ENCODE measurements at places on chromosomes 3 and 15. TPM values are rescaled to one million over a fixed set of nuclear protein-coding genes. Genes with fewer than 3 reads are reported as not detected.

GRCh38 chr15:93341164-93341563 is 252.2 kb upstream of the RGMA start:
- no peak overlapping the region for H3K27ac ChIP-seq
- no peaks in the 10 kb centered on the region for H3K4me1 ChIP-seq
- no peak overlapping the region for H3K4me3 ChIP-seq
- no peak for DNase-seq
- peaks cover 14% of the 10 kb centered on the region for H3K27me3 ChIP-seq
- no peaks in the 10 kb centered on the region for H3K36me3 ChIP-seq

- H3K36me3 ChIP-seq, result no peaks in the 10 kb centered on the region
- no peak overlapping the region for H3K27ac ChIP-seq
- DNase-seq, result no peak
- peaks cover under 1% of the 10 kb centered on the region for H3K27me3 ChIP-seq
- H3K4me3 ChIP-seq, result no peak overlapping the region
- H3K4me1 ChIP-seq, result no peaks in the 10 kb centered on the region
Observed at GRCh38 chr3:106256249-106256957, 387.6 kb upstream of the CBLB start.

DNA sequence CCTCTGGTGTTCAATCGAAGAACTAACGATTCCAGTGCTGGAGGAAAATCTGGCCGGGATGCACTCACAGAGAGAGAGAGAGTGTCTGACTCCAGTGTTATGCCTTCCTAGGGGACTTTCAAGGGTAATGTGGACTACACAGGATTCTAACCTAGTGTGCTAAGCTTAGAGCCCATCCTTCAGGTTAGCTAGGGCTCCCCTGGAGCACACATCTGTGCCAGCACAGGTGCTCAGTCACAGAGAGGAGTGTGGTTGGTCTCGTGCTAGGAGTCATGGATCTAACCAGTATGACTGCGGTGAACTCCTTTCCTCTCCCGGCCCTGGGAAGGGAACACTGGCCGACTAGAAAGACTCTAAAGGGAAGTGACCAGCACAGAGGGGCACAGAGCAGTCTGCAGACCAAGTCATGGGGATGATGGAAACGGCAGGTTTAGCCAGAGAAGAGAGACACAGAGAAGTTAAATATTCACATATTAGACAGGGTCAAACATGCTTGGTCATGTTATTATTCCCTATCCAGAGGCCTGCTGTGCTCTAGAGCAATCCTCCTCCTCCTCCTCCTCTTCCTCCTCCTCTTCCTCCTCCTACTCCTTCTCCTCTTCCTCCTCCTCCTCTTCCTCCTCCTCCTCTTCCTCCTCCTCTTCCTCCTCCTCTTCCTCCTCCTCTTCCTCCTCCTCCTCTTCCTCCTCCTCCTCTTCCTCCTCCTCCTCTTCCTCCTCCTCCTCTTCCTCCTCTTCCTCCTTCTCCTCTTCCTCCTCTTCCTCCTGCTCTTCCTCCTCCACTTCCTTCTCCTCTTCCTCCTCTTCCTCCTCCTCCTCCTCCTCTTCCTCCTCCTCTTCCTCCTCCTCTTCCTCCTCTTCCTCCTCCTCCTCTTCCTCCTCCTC is 280.3 kb downstream of the XXYLT1 start:
- H3K4me1 ChIP-seq, result no peaks in the 10 kb centered on the region
- DNase-seq, result no peak
- H3K27me3 ChIP-seq, result no peaks in the 10 kb centered on the region
- H3K36me3 ChIP-seq, result no peaks in the 10 kb centered on the region

DNA sequence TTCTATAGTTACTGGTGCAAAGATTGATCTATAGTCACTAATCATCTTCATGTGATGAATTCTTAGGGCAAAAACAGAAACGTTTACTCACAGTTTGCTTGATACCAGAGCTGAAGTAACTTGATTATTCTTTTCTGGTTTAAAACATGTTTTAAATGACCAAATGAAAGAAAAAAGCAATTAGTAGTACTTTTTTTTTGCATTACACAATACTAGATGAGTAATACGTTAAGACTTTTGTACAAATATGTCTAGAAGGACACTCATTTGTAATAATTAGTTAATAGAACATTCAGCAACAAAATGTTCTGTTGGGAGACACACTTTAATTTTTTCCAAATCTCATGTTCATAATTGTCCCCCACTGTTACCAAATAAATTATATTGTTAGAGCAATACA is 523.2 kb downstream of the SOX2 start:
- no peaks in the 10 kb centered on the region for H3K27me3 ChIP-seq
- H3K4me1 ChIP-seq, result no peaks in the 10 kb centered on the region
- DNase-seq, result no peak
- no peaks in the 10 kb centered on the region for H3K36me3 ChIP-seq
- H3K27ac ChIP-seq, result no peak overlapping the region
- H3K4me3 ChIP-seq, result no peak overlapping the region

DNA sequence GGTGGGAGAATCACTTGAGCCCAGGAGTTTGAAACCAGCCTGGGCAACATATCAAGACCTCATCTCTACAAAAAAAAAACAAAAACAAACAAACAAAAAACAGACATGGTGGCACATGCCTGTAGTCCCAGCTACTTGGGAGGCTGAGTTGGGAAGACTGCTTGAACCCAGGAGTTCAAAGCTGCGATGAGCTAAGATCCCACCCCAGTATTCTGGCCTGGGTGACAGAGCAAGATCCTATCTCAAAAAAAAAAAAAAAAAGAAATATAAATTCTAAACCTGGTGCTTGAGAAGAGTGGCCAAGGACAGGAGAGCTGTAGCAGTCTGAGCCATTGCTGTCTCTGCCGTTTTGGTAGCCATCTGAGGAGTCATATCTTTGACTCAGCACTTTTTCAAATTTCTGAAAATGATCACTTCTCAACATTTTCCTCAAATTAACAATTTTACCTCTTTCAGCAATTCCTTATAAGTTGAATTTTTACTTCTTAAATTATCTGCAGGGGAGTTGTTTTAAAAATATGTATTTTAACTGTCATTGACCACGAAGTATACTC is 3.6 kb upstream of the DENND4A start:
- DNase-seq, result no peak
- H3K36me3 ChIP-seq, result no peaks in the 10 kb centered on the region
- H3K4me1 ChIP-seq, result peaks cover 9% of the 10 kb centered on the region
- no peak overlapping the region for H3K27ac ChIP-seq
- H3K4me3 ChIP-seq, result no peak overlapping the region

DNA sequence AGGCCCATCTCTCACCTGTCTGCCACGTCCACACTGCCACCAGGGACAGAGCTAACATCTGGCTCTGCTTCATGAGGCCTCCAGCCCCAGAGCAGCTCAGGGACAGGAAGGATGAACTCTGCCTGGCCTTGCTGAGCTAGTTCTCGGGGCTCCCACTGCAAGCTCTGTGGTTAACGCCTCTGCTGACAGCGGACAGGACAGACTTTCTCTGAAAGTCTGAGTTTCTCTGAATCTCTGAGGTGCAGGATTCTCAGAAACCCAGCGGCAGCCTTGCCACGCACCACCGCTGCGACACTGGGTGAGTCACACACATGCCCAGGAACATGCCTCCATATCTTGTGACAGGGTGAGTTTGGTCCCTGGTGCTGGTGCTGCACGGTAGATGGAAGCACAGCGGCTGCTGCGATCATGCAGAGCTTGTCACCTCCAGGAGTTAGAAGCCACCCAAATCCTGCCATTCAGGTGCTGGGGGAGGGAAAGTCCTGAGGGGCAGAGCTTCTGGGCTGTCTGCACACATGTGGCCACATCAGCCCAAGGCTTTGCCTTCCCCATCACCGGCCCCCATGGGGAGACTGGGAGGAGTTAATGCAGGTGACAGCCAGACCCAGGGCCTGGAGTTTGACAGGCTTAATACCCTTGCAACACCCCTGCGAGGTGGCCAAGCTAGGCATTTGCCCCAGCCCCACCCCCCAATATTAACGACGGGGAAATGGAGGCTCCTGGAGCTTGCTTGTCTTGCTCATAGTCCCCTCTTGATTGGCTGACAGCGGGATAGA is 267.0 kb downstream of the PLCL2 start:
- H3K27me3 ChIP-seq, result no peaks in the 10 kb centered on the region
- peaks cover 7% of the 10 kb centered on the region for H3K36me3 ChIP-seq
- peaks cover 33% of the 10 kb centered on the region for H3K4me1 ChIP-seq
- H3K27ac ChIP-seq, result peak overlapping the region; percentile 69
- peak; percentile 67 for DNase-seq
- H3K4me3 ChIP-seq, result peak overlapping the region; percentile 25

- H3K4me1 ChIP-seq, result no peaks in the 10 kb centered on the region
- no peaks in the 10 kb centered on the region for H3K36me3 ChIP-seq
- H3K27me3 ChIP-seq, result peaks cover 3% of the 10 kb centered on the region
Observed at GRCh38 chr15:25181293-25182097, 226.7 kb downstream of the SNRPN start.

GRCh38 chr15:43920815-43921214 is 94.0 kb downstream of the WDR76 start:
- H3K27me3 ChIP-seq, result no peaks in the 10 kb centered on the region
- no peak overlapping the region for H3K4me3 ChIP-seq
- H3K27ac ChIP-seq, result no peak overlapping the region
- no peaks in the 10 kb centered on the region for H3K36me3 ChIP-seq
- DNase-seq, result no peak

- no peak overlapping the region for H3K4me3 ChIP-seq
- no peak overlapping the region for H3K27ac ChIP-seq
- no peaks in the 10 kb centered on the region for H3K27me3 ChIP-seq
- H3K36me3 ChIP-seq, result no peaks in the 10 kb centered on the region
Observed at GRCh38 chr3:70519913-70520659, 207.6 kb upstream of the MDFIC2 start.

GRCh38 chr3:120119846-120120510 is 25.7 kb upstream of the GSK3B start:
- DNase-seq, result no peak
- H3K27me3 ChIP-seq, result no peaks in the 10 kb centered on the region
- no peak overlapping the region for H3K27ac ChIP-seq
- no peak overlapping the region for H3K4me3 ChIP-seq
- no peaks in the 10 kb centered on the region for H3K4me1 ChIP-seq

Gene P2RY1
- total RNA-seq, result 0.28 TPM

Gene TMEM207
- total RNA-seq, result not detected

Gene GOLGA8F
- not detected for total RNA-seq

Measured in T-cell (primary cell).